Activated CD4-positive, alpha-beta T cell treated with anti-CD3 and anti-CD28 coated beads, Interleukin-2, amount 50 U/mL, for 24 hours (primary cell): ENCODE measurements at places on chromosomes 12 and 14.

DNA sequence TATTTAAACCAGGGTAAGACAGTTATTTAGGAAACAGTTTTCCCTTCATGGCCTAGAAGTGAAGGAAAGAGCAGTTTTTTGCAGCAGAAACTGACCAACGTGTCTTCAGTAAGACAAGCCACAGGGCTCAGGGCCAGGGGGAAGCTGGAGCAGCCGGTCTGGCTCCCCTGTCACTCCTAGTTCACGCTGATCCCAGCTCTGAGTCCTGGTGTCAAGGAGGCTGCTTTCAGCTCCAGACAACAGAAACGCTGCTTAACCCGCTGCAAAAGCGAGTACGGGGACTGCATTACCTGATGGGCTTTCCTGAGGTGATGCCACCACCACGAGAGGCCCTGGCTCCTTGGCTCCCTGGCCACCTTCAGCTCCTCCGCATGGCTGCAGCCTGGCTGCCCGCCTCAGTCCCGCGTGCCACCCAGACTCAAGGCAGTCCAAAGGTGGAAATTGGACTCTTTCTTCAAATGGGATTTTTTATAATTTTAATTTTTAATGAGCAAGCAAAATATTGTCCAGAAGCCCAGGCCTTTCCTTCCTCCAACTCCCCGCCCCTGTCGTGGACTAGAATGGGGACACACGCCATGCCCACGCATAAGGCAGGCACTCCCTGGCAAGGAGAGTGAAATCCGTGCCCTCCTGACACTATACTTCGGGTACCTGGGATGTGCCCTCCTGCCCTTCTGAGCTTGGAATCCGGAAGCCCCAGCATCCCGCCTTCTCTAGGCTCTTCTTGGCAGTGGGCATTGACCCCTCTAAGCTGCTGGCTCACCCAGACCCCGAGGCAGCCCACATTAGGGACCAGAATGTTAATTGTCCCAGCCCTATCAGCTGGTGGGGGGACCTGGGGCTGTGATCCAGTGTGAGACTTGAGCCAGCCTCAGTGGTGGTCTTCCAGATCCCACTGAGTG, 85.0 kb downstream of the PAPOLA start:
- no peak for DNase-seq

GRCh38 chr14:39683691-39684260, 251.5 kb upstream of the FBXO33 start:
- DNase-seq, result no peak

GRCh38 chr12:27967551-27968054, 4.9 kb downstream of the PTHLH start:
- DNase-seq, result no peak

DNA sequence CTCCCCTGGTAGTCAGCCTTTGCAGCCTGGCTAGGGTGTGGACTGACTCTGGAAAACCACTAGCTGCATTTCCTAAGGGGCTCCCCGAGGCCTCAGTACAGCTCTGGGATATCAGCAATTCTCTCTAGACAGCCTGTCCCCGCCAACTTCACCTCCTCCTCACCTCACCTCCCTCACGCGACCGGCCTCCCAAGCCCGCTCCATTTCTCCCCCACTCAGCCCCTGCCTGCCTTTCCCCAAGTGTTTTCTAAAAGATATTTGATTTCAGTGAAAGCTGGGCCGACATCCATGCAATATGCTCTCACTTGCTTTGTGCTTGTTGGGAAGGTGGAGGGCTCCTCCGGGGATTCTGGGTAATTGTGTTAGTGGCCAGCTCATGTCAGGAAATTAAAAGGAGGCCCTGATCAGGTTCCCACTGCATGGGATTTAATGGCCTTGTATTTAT, 91.8 kb downstream of the ESRRB start:
- no peak for DNase-seq

DNA sequence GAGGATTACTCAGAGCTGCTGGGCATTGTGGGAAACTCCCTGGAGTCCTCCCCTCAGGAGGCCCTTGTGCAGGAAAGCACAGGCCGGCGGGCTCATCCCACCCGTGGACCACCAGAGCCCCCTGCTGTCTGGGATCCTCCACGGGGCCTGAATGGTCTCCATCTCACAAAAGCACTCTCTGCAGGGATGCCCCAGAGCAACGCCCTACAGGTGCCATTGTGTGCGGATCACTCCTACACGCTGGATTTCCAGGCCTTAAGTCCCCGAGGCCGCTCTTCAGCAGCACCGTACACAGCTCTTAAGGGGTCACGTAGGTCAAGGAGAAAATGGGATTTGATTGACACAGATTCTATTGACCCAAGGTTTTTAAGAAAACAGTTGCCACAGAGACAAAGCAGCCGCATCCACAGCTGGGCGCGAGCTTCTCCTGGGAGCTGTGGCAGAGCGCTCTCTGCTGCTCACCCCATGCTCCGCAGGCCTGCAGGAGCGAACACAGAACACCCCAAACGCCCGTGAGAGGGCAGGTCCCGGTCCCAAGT, 36.7 kb upstream of the RIMBP2 start:
- no peak for DNase-seq
